ENCODE measurements at places on chromosomes 3 and 15.

DNA sequence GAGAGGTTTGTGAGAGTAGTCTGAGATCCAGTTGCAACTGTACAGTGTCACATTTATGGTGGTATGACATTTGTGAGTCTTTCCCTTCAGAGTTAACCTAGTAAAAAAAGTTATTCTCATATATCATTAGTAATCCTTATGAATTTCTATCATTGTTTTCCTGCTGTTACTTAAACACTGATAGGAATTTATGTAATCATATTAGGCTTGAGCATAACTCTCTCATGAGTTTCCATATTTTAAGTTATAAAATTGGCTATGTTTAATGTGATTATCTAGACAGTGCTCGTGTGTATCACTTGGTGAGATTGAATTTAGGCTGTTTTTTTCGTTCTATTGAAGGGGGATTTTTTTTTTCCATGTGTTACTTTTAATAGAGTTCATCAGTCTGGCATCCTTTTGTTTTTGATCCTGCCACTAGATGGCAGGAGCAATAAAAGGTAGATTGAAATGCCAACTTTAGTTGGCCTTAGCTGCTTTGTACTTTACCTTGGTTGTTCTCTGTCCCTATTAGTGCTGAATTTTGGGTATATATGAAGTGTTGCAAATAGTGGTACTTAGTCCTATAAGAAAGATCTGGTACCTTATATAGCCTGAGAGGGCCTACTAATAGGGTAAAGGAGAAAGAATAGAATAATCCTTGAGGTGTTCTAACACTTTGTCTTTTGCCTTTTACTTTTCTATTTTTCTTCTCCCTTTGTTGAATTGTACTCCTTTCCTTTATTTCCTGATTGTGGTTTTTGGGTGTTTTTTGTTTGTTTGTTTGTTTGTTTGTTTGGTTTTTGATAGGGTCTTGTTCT lies 17.9 kb downstream of the STT3B start:
- DNase-seq: no peak

DNA sequence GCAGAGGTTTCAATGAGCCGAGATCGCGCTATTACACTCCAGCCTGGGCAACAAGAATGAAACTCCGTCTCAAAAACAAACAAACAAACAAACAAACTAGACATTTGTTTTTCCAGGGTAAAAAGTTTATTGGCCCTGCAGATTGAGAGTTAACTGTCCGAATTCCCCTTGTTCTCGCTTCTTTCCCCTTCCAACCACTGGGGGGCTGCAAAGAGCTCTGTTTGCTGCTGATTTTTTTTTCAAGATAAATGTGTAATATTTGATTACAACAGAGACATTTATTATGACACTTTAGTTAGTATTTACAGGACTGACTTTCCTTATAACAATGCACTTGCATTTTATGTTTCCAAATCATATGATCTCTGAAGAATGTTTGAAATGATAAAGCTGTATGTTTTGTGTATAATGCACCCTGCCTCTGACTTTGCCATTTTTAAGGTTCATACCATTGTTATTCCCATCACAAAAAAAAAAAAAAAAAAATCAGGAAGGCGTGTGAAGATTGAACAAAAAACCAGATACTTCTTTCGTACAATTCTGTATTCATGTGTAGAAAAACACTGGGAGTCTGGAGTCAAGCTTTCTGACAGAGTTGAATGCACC lies 2.8 kb downstream of the CLSTN2 start:
- DNase-seq: no peak

DNA sequence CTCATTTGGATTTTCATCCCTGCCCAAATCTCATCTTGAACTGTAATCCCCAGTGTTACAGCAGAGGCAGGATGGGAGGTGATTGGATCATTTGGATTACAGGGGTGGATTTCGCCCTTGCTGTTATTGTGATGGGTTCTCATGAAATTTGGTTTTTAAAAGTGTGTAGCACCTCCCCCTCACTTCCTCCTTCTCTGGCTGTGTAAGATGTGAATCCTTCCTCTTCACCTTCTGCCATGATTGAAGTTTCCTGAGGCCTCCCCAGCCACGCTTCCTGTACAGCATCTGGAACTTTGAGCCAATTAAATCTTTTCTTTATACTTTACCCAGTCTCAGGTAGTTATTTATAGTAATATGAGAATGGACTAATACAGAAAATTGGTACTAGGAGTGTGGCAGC lies 316.8 kb downstream of the PLCL2 start:
- DNase-seq: no peak

DNA sequence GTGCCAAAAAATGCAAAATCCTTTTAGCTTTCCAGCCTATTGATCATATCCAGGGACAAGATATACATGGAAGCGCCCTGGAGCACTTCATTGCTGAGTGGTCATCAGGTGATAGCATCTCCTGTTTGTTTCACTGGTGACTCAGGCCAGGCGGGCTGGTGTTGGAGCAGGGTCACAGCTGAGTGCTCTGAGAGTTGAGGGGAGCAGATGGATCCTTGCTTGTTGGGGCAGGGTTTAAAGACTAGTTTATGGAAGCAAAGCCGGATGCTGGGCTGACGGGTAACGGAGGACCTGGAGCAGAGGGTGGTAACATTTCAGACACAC lies 405.0 kb upstream of the TPM1 start:
- no peak for DNase-seq

DNA sequence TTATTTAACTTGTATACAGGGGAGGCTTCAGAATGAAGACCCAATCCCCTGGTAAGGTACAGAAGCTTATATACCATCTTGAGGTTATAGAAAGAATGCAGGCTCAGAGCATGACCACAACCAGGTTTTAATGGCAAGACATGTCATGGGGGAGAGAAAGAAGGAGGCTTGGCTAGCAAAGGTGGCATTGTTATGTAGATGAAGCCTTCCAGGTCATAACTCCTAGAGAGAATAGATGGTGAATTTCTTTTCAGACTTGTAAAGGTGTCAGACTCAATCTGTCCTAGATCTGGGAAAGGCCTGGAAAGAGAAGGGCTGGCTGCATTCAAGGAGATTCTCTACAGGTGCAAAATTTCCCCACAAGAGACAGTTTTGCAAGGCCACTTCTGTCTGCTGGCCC lies 99.4 kb upstream of the CTDSPL start:
- DNase-seq: no peak

All from activated T-cell treated with anti-CD3 and anti-CD28 coated beads for 1 hour (primary cell).